ENCODE measurements at places on chromosomes 4 and X. TPM values are rescaled to one million over a fixed set of nuclear protein-coding genes. Genes with fewer than 3 reads are reported as not detected.
A peak's percentile ranks its signal among the peaks of the same experiment; 100 is the strongest.

Gene COL25A1
- 4.5 TPM for polyA plus RNA-seq

DNA sequence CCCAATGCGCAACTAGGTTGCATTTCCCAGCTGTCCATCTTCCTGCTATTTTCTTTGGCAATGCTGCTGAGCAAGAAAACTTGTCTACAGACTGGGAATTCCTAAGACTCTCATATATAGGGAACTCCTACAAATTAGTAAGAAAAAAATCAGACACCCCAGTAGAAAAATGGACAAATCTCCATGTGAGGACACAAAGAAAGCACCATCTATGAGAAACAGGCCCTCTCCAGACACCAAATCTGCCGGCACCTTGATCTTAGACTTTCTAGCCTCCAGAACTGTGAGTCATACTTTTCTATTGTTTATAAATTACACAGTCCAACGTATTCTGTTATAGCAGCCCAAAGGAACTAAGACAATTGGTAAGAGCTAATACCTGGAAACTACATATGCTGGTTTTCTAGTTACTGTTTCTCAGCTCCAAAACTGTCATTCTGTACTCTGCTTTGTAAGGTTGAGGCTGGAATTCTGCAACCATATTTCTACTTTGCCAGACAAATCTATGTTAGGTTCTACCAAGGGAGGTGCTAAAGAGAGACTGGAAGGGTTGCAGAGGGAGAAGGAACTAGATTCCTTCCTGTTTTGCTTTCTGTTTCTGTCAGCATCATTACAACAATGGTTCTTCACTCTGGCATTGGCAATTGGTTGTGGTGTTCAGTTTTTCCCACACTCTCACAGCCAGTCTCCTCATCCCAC, 35.7 kb upstream of the FAM241A start:
- no peak for DNase-seq

Gene SHOX
- 3.0 TPM for polyA plus RNA-seq

Gene SPIN4
- polyA plus RNA-seq, result 11.3 TPM

DNA sequence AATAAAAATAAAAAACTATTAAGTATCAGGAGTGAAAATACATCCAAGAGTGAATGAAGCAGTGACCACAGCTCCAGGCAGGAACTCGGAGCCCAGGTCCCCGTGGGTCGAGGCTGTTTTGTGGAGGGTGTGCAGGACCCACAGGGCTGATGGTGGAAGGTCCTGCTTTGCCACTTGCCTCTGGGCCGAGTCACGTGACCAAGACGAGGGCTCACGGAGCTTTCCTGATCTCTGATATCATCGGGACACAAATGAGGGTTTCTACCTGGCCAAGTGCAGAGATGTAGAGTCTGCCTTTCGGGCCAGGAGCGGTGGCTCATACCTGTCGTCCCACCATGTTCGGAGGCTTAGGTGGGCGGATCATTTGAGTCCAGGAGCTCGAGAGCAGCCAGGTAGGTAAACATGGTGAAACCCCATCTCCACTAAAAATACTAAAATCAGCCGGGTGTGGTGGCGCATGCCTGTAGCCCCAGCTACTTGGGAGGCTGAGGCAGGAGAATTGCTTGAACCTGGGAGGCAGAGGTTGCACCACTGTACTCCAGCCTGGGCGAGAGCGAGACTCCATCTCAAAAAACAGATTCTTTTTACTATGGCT, 7.2 kb downstream of the SLC25A6 start:
- no peak for DNase-seq

GRCh38 chrX:153495903-153496589, 1.3 kb downstream of the BGN start:
- no peak for DNase-seq

Gene FRAS1
- 4.6 TPM for polyA plus RNA-seq

DNA sequence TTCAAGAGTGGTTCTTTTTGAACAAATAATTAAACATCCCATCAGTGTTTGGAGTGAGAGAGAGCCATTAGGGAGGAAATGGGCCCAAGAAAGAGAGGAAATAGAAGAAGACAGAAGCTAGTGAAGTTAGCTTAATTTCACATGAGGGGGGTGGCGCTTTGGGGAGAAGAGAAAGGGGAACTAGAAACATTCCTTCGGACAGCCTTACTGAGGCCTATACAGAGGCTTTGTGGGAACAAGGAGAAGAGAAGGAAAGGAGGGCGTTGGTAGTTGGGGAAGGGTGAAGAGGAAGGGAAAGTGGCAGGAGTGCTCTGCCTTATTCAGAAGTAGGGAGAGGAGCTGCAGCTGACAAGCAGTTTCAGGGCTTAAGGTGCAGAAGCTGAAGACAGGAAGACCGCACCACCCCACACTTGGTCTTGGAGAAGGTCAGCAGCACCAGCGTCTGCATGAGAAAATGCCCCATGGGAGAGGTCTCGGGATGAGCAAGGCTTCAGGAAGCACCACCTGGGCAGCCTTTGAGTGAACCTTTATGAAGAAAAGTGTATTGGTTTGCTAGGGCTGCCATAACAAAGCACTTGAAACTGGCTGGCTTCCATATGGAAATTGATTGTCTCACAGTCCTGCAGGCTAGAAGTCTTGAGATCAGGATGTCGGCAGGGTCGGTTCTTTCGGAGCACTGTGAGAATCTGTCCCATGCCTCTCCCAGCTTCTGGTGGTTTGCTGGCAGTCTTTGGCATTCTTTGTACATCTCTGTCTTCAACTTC, 85.1 kb downstream of the KIT start:
- no peak for DNase-seq

DNA sequence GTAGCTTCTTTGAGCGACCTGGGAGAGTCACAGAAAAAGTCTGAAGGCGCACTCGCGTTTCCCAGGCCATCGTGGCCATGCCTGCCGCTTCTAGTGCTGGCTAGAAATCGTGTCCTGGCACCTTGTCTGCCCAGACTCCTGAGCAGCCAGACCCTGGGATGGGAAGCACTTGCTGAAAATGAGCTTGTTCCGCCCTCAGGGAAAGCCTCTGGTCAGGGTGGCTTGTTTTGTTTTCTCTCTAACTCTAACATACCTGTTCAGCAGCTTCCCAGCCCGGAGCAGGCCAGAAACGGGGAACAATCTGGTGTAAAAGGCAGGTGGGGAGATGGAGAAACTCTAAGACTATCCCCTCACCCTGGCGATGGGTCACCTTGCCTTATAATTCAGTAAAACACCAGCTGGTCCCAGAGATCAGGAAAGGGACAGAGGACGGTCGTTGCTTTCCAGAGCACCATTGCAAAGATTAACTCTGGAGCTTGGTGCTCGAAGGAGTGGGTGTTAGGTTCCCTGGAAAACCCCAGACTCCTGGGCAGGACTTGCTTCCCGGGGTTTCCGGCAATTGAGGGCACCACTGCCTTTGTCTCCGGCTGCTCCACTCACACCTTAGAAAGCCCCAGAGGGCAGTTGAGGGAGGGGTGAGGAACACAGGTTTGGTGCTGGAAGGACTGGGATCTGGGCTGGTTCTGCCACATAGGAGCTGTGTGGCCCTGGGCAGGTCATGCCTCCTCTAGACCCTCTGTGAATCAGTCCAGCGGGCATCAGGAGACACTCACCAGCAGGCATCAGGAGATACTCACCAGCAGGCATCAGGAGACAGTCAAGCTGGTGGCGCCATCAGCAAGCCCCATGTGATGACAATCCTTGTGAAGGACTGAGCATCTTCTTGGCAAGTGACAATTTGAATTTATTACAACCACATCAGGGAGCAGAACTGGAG, 4.5 kb upstream of the SH3TC1 start:
- DNase-seq, result no peak

Gene LINC00632
- polyA plus RNA-seq, result 5.9 TPM

- DNase-seq, result no peak
Observed at GRCh38 chr4:4693258-4693657, 151.4 kb upstream of the STX18 start.

- no peak for DNase-seq
Observed at GRCh38 chrX:17802756-17803155, 58.3 kb downstream of the RAI2 start.

DNA sequence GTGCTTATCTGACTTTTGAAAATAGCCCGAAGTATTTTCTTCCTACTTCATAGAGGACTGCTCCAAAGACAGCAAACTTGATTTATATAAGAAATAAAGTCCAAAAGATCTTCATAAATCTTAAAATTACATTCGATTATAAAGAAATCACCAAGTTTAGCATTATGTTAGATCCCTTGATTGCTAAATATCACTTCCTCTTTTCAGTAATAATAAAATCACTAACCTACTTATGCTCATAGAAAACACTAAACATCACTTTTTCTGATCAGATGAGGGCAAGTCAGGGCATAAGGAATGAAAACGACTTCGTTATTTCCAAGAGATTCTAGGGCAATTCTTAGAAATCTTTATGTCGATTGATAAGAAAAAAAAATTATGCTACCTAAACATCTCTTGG, 32.0 kb downstream of the DYNLT3 start:
- DNase-seq, result no peak

GRCh38 chrX:23115651-23116050, 115.9 kb downstream of the DDX53 start:
- DNase-seq, result no peak

Gene WAS
- 4.2 TPM for polyA plus RNA-seq

Gene CCSER1
- polyA plus RNA-seq, result 0.37 TPM

GRCh38 chr4:99028187-99028586, 32.7 kb downstream of the METAP1 start:
- no peak for DNase-seq

DNA sequence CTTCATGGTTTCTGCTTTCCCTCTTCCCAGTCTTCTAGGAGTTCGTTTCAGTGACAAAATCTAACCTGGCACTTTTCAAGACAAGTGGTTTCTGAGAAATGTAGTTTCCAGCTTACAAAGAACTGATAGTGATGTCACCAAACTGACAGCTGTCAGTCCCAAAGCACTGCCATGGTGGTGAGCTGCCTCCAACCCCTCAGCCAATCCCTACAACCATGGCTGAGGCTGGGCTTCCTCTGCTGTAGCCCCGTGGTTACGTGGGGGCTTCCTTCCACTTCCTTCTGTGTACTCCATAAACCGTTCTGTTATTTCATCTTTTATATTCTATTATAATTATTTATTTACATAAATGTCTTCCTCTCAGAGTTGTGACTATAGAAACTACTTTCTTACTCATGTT, 198.6 kb upstream of the AGA start:
- no peak for DNase-seq

Gene RPS6KA6
- polyA plus RNA-seq, result 5.2 TPM

- DNase-seq, result no peak
Observed at GRCh38 chr4:184368290-184368689, 106.1 kb downstream of the IRF2 start.

GRCh38 chr4:26763063-26763462, 97.6 kb upstream of the STIM2 start:
- DNase-seq, result no peak

Gene PHEX
- 1.3 TPM for polyA plus RNA-seq

GRCh38 chr4:73612032-73612431, 8.2 kb downstream of the RASSF6 start:
- no peak for DNase-seq

Gene CFI
- polyA plus RNA-seq, result 7.3 TPM

GRCh38 chr4:26298198-26298947, 22.4 kb upstream of the RBPJ start:
- DNase-seq, result no peak

Gene TMEM31
- polyA plus RNA-seq, result 1.1 TPM

GRCh38 chr4:181416966-181417365, 826.2 kb upstream of the TENM3 start:
- peak; percentile 14 for DNase-seq

GRCh38 chr4:55125087-55125721, at the start of gene KDR:
KDR (minus strand) TSS chr4:55125595; CDS start chr4:55125293, 302 bp downstream.
- DNase-seq, result peak; percentile 28

- DNase-seq, result no peak
Observed at GRCh38 chr4:4386296-4386735, 586 bp upstream of the NSG1 start.

- no peak for DNase-seq
Observed at GRCh38 chr4:169251291-169252235, 19.2 kb downstream of the SH3RF1 start.

Gene STBD1
- 51.9 TPM for polyA plus RNA-seq

Gene CT45A5
- polyA plus RNA-seq, result 0.31 TPM

Data from hindlimb muscle (tissue), 1 donor.